ENCODE measurements at places on chromosomes 3 and 15. TPM values are rescaled to one million over a fixed set of nuclear protein-coding genes. Genes with fewer than 3 reads are reported as not detected.

Gene FBXL22
- 3.8 TPM for total RNA-seq

Gene TRIM42
- not detected for total RNA-seq

Gene DUOXA1
- total RNA-seq, result 97.0 TPM

Gene CHRM5
- total RNA-seq, result not detected

Gene POLR2H
- 91.5 TPM for total RNA-seq

Gene TMIE
- total RNA-seq, result 1.1 TPM

Gene CAPN3
- 6.8 TPM for total RNA-seq

Gene GOLGA6A
- not detected for total RNA-seq
